ENCODE measurements at places on chromosomes 7 and 10. TPM values are rescaled to one million over a fixed set of nuclear protein-coding genes. Genes with fewer than 3 reads are reported as not detected.

The CPVL gene
- 2.6 TPM for total RNA-seq

The C10orf53 gene
- not detected for total RNA-seq

The TWIST1 gene
- total RNA-seq = 27.1 TPM

The PRF1 gene
- not detected for total RNA-seq

The NXPH1 gene
- not detected for total RNA-seq

The NUTM2E gene
- not detected for total RNA-seq

The MMP21 gene
- not detected for total RNA-seq
